ENCODE measurements at places on chromosomes 12 and 14.

DNA sequence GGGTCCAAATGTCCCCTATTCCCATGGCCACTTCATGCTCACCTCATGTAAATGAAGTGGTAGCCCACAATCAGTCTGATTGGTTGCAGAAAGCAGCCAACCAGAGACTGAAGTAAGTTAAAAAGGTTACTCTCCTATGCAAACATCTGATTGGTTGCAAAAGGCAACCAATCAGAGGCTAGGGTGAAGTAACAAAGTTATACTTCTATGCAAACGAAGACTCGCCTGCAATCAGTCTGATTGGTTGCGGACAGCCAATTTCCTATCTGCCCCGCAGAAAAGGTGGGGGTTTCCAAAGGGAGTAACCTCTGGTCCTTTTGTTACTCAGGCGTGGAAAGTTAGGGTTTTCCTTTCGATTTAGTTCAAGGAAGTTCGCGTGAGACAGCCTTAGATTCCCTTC is 208.1 kb upstream of the NEDD1 start:
- no peak for DNase-seq

GRCh38 chr14:60087668-60088067 is 4.1 kb upstream of the PCNX4 start:
- no peak for DNase-seq

DNA sequence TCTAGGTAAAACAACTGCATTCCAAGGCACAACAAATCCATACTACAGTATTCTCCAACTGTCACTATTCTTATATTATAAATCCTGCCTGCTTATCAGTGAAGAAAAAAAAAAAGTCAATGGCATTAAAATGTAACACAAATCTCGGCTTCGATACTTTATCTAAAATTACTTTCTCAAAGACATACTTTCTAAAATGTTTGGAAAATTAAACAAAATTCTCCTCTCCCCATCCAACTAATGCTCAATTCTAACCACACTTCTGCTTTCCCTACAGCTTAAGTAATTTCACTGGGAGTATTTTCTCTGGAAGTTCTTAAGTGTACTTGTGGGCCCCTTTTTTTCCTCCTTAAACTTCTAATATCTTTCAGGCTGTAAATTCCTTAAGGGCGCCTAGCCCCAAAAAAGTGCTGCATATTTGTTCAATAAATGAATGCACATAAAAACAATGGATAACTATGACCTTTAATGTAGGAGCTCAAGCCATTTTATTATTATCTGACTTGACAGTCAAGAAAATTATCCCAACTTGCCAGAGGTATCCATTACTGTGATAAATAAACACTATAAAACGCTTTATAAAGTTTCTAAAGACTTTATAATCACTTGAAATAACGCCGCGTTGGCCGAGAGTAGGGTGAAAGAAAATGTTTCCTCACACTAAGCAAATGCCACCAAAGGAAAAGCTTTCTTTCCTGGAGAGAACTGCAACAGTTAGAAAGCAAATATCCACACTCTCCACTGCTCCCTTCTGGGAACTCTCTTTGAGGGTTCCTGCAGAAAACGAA is 977 bp downstream of the HEATR5A start:
- DNase-seq: no peak

DNA sequence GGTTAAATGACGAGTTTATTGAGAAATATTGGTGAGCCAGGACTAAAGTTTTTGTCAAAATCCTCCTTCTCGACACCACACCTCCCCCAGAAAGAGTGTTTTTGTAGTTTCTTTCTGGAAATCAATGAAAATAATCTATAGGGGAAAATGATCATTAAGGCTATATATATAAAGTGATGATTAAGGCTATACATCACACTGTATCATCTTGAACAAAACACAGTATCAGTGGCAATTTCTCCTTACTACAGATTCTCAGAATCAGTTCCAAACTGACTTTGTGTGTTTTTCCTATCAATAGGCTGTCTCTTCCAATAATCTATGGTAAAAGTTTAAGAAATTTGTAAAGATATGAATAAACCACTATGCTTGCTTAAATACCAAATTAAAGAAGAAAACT is 81.7 kb downstream of the IFNG-AS1 start:
- no peak for DNase-seq

All from NCI-H1105 (cell line).